ENCODE measurements at places on chromosomes 5 and 9. TPM values are rescaled to one million over a fixed set of nuclear protein-coding genes. Genes with fewer than 3 reads are reported as not detected.

DNA sequence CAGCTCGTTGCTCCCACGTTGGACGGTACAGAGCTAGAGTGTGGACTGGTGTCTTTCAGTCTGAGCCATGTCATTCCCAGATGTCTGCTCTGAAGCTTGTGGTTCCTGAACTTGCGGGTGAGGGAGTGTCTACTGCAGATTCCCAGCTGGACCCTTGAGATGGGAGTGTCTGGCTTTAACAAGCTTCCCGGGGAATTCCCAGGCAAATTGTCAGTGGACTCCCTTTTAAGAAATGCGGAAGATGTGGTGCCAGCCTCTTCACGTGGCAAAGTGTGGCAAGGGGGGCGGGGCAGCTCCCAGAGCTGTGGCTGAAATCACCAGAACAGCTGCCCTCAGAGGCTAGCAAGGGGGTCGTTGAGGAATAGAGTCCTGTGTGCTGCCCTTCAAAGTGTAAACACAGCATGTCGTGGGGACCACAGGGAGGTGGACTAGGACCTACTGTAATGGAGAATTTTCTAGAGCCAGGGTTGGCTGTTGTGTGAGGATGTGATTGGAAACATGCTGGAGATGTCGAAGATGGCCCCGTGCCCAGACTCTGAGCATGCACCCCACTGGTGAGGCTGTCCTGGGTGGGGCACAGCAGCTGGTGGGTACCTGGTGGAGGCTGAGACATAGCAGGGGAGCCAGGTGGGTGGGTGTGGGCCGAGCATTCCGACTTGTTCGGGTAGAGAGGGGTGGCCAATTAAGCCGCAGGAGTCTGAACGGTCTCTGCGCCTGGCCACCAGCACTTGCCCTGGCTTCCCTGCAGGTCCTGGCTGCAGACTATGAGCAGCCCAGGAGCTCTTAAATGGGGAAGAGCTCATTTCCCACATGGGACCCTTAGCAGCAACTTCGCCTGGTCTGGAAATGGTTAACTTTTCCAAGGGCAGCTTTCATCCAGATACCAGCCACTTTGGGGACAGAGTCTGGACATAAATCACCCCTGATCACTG is 37.4 kb downstream of the PRRX2 start:
- DNase-seq = no peak

DNA sequence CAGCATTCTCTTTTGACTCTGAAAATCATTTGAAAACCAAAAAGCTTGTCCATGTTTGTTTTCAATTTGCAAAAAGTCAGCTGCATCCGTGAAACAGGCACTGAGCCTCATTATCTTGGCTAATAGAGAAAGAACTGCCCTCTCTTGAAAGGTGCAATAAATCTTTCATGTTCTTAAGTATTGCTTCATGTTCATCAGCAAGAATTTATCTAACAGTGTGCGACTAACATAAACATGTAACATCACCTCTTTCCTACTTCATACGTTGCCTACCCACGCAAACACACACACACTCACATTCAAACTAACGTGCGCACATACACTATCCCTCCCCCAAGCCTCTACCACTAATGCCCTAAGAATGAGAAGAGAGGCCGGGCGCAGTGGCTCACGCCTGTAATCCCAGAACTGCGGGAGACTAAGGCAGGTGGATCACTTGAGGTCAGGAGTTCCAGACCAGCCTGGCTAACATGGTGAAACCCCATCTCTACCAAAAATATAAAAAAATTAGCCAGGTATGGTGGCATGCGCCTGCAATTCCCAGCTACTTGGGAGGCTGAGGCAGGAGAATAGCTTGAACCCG is 629.7 kb upstream of the ZNF608 start:
- DNase-seq = no peak

DNA sequence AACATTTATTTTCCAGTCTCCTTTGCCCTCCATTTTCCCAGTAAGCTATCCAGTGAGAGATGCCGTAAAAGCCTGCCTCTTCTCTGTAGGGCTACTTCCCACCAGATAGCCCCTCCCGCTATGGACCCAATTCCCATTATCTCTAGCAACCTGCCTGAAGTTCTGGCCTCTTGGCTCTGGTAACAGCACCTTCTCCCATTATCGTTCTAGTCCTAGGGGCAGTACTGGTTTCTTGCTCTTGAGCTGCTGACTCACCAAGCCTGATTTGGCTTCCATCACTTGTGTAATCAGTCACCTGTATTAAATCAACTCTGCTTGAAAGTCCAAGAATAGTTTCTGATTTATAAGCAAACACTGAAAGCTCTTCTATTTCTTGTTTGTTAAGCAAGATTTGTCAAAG is 42.8 kb upstream of the PARP8 start:
- no peak for DNase-seq

- no peak for DNase-seq
Observed at GRCh38 chr5:103035701-103036100, 84.2 kb downstream of the GIN1 start.

GRCh38 chr9:6870650-6871477 is 113.1 kb downstream of the KDM4C start:
- no peak for DNase-seq

GRCh38 chr5:138725153-138725817 is 27.9 kb upstream of the CTNNA1 start:
- DNase-seq = no peak

DNA sequence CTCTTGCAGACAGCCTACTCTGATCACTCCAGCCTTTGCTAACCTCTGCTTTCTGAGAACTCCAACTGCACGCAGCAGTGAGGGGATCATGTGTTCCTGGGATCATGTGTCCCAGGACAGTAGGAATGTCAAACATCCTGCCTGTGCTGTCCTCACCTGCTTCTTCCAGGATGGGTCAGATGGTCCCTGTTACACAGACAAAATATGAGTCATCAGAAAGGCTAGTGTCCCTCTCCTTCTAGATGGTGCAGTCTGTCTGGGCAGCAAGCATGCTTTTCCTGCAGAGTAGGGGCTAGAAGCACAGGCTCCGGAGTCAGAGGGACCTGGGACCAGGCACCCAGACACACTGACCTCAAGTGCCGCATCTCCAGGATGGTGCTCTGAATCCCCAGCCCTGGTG is 20.1 kb upstream of the SLC25A48 start:
- DNase-seq = no peak

DNA sequence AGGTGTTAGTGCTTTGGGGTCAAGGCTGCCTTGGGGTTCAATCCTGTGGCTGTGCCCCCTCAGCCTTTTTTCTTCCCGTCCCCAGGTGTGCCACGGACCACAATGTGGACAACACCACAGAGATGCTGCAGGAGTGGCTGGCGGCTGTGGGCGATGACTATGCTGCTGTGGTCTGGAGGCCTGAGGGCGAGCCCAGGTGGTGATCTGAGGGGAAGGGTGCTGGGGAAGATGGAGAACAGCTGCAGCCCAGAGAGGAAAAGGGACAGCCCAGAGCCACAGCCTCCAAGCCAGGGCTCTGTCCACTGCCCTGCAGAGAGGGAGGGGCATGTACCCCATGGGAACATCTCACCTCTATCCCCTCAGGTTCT is 2.1 kb downstream of the CERCAM start:
- no peak for DNase-seq

GRCh38 chr5:71455427-71456361 is at the start of gene BDP1:
BDP1 (plus strand) TSS chr5:71455651; CDS start chr5:71455878, 227 bp downstream.
- DNase-seq = peak; percentile 94

GRCh38 chr9:90906316-90907055 is 104.9 kb downstream of the SYK start:
- DNase-seq = no peak

DNA sequence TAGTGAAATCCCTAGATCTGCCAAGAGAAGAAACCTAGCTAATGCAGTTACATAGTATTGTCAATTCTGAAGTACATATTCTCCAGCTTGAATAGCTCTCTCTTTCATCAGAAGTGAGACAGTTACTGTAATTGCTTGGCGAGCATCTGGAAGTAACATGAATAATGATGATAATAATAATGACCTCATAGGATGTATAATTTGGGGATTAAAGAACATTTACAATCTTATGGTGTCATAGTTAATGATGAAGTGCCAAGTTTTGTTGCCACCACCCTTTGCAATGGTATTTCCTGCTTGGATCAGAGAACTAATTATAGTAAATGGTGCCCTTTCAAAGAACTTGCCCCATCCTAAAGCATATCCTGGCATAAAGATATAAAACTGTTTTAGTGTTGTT is 201.4 kb downstream of the ADAMTSL1 start:
- no peak for DNase-seq

DNA sequence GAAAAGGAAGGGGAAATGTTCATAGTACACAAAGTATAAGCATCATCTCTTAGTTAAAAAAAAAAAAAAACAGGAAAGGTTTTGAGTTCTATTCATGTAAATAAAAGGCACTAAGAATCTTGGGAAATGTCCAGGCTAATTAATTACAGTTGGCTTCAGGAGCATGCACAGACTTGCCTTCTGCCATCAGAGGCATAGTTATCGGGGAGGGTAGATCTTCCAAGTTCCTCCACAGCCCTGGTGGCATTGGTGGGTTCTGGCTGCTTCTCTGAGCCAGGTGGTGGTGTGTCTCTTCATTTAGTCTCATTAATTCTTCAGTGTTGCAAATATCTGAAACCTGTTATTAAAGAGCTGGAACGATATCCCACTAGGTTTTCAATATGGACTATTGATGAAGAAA is 85.2 kb downstream of the TMEM252 start:
- no peak for DNase-seq

- DNase-seq = no peak
Observed at GRCh38 chr5:151357097-151357496, 9.7 kb upstream of the SLC36A2 start.

GRCh38 chr9:79120941-79121340 is 450.8 kb upstream of the TLE4 start:
- no peak for DNase-seq

DNA sequence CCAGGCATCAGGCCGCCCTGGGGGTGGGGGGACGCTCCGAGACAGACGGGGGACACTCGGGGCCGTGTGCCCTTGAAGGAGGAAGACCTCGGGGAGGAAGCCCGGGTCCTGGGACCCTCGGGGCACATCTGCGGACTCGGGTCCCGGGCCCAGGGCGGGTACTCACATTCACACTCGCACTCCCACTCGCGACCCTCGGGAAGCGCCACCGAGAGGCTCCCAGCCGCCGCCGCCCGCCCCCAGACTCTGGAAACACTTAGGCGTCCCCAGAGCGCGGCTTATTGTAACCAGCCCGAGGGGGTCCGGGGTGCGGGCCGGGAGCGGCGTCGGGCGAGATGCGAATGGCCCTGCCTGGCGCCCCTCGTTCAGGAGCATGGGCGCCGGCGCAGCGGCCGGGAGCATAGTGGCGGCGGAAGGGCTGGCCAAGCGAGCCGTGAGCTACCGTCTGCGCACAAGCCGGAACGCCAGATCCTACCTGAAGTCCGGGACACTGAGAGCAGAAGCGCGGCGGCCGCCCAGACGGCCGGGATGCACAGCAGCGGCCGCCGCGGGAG is 559 bp downstream of the ROR2 start:
- DNase-seq = no peak

DNA sequence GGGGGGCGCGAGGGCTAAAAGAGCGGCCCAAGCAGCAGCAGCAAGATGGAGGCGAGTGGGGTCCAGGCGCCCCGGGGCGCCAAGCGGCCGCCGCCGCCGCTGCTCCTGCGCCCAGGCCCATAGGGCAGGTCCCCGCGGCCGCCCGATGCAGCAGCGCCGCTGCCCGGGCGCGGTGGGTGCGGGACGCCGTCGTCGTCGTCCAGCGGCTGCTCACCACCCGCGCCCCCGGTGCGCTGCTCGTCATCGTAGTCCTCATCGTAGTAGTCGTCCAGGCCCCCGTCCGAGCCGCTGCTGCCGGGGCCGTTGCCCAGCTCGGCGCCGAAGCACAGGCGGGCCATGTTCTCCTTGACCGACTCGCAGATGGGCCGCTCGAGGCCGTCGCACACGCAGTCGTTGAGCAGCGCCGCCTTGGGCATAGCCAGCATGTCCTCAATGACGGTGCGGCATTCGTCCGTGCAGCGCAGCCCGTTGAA is 1.5 kb downstream of the GAS1 start:
- DNase-seq = peak; percentile 33

GRCh38 chr5:44801992-44802391 is 6.8 kb upstream of the MRPS30 start:
- no peak for DNase-seq

GRCh38 chr5:96247097-96247701 is 185.8 kb downstream of the PCSK1 start:
- no peak for DNase-seq

DNA sequence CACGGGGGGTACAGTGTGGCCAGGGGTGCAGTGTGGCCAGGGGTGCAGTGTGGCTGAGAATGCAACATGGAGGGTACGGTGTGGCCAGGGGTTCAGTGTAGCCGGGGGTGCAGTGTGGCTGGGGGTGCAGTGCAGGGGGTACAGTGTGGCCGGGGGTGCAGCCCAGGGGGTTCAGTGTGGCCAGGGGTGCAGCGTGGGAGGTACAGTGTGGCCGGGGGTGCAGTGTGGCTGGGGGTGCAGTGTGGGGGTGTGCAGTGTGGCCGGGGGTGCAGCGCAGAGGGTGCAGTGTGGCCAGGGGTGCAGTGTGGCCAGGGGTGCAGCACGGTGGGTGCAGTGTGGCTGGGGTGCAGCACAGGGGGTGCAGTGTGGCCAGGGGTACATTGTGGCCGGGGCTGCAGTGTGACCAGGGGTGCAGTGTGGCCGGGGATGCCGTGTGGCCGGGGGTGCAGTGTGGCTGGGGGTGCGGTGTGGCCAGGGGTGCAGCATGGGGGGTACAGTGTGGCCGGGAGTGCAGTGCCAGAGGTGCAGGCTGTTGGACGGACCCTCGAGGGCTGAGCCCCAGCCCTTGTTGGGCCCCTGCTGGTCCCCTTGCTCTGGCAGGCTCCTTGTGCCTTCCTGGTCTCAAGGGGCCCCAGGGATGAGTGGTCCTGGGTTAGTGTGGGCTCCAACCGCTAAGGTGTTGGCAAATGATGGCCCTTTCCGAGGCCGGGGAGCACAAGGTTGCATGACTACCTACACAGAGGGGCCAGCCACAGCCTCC is 17.9 kb downstream of the TPPP start:
- no peak for DNase-seq

GRCh38 chr9:135959814-135960213 is 1.4 kb downstream of the UBAC1 start:
- no peak for DNase-seq

- no peak for DNase-seq
Observed at GRCh38 chr9:134209731-134210311, 45.5 kb upstream of the RNU6ATAC start.

DNA sequence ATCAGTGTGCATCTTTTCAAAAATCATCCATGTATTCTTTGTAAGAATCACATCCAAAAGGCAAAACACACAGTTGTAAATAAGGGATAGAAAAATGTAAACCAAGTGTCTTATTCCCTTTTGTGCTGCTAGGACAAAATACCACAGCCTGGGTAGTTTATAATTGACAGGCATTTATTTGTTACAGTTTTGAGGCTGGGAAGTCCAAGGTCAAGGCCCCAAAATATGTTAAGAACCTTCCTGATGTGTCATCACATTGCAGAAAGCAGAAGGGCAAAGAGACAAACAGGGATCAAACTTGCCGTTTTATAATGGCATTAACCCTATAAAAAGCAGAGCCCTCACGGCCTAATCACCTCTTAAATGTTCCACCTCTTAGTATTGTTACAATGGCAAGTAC is 364.8 kb downstream of the MED10 start:
- no peak for DNase-seq

ADAMTSL1 gene
- polyA plus RNA-seq = 0.34 TPM

UBE2QL1 gene
- polyA plus RNA-seq = 1.1 TPM

PCDHB9 gene
- 0.16 TPM for polyA plus RNA-seq

TLX3 gene
- 0.05 TPM for polyA plus RNA-seq

BTNL8 gene
- 0.46 TPM for polyA plus RNA-seq

IL31RA gene
- polyA plus RNA-seq = 2.9 TPM

COL15A1 gene
- 3.8 TPM for polyA plus RNA-seq

GHR gene
- polyA plus RNA-seq = 4.5 TPM
